ENCODE measurements at places on chromosomes 6 and 20.

GRCh38 chr20:19257865-19258264, 45.4 kb downstream of the SLC24A3 start:
- DNase-seq, result no peak

DNA sequence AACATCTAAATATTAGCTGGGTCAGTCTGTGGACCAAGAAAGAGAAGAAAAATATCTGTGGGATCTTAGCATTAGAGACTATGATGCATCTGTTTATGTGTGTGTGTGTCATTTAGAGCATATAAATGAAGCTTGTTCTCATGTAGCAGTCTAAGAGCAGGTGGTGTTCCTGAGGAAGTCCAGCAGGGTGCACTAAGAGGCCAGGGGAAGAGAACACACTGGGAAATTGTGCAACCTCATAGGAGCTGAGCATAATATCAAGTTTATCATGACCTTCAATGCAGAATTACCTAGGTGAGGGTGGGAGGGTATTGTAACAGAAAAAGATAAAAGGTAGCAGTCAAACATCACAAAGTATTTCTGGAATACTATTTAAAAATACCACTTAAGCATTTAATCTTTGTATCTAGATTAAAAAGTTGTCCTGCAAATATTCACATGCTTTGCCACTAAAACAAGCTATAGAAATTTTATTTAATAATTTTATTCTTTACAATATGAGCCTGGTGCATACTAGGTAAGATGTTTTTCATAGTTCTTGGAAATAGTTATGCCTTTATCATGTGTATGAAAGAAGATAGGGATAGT, 80.5 kb downstream of the SMPDL3A start:
- no peak for DNase-seq

DNA sequence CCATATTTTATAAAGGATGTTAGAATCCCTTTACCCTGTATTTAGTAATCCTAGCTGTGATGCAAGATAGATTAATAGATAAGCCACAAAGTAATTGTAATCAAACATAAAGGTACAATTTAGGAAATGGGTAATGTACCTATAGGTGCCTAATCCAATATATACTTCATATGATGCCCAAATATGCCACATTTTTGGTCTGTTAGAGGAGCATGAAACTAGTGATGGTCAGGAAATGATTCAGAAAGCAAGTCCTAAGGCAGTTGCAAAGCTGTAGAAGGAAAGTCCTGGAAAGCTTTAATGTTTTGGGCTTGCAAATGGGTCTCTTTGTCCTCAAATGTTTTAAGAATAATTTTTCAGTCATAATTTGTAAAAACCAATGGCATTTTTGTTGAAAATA, 76.6 kb upstream of the PTPRK start:
- DNase-seq, result no peak

DNA sequence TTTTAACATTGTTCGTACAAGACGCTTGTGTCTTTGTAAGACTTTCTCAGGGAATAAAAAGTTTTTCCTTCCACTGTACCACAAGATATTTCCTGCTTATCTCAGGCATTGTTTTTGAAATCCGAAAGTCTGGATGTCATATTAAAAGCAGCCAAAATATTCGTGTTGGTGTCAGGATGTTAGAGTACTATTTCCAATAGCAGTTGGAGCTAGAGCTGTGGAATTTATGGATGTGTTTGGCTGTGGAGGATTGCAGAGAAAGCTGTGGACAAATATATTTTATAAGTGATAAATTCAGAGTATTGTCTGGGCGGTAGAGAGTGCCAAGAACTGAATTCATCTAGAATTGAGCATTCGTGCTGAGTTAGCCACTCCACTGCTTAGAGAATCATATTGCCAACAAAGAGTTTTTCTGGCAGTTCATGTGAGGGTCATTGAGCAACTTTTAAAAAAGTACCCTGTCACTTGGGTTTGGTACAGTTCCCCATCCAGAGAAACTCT, 57.7 kb downstream of the ZDHHC14 start:
- DNase-seq, result no peak

- no peak for DNase-seq
These were observed 67.1 kb upstream of the DUSP22 start for GRCh38 chr6:225121-225721.

- no peak for DNase-seq
These were observed 190.1 kb downstream of the KCNQ5 start for GRCh38 chr6:72811971-72812421.

GRCh38 chr6:120556491-120556890, 777.8 kb downstream of the TBC1D32 start:
- DNase-seq, result no peak

DNA sequence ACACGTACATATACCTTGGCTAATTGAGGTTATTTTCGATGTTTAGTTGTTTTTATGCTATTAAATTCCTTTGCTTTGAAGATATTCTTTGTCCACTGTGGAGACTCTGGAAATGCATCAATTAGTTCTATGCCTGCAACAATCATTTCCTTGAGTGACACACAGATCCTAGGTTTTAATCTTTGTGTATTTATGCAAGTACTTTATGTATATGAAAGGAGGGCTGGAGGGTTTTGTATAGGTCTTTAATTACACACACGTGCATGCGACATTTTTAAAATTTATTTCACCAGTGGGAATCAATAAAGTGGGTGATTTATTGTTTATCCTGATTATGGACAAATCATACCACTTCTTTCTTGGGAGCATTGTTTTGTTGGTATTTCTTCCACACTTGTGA, 57.3 kb downstream of the ZFAND3 start:
- no peak for DNase-seq

DNA sequence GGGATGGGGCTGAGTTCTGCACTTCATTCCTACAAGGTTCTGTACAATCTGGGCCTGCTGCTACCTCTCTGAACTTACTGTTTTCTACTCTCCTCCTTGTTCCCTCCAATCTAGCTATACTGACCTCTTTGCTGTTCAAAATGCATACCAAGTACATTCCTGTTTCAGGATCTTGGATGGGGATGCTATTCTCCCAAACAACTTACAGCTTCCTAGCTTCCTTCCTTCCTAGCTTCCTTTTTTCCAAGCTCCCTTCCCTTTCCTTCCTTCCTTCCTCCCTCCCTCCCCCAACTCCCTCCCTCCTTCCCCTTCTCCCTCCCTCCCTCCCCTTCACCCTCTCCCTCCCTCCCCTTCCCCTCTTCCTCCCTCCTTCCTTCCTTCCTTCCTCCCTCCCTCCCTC, 117.9 kb downstream of the AHI1 start:
- no peak for DNase-seq

DNA sequence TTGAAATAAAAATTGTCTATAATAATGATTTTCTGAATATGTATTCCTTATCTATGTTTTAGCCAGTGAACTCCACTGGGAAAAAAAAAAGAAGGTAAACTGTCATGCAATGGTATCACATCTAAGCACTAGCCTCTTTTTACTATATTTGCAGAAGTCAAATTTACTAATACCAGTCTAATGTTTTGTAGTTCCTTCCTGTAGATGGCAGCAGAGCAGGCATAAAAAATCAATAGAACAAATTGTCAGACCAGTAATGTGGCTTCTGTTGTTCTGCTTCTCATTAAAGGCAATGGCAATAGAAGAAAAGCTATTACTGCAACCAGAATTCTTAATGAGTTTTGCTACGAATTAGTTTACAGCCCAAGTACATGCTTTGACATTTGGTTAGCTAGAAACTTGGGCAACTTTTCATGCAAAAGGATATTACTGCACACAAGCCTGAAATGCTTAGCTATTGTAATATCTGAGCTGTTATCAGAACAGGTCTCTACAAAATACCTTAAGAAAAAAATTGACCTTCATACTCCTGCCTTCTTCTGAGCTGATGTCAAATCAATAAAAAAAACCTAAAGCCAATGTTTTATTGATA, 476.9 kb downstream of the KHDRBS2 start:
- no peak for DNase-seq

GRCh38 chr6:36423101-36423824, 19.4 kb downstream of the PXT1 start:
- peak; percentile 99 for DNase-seq

DNA sequence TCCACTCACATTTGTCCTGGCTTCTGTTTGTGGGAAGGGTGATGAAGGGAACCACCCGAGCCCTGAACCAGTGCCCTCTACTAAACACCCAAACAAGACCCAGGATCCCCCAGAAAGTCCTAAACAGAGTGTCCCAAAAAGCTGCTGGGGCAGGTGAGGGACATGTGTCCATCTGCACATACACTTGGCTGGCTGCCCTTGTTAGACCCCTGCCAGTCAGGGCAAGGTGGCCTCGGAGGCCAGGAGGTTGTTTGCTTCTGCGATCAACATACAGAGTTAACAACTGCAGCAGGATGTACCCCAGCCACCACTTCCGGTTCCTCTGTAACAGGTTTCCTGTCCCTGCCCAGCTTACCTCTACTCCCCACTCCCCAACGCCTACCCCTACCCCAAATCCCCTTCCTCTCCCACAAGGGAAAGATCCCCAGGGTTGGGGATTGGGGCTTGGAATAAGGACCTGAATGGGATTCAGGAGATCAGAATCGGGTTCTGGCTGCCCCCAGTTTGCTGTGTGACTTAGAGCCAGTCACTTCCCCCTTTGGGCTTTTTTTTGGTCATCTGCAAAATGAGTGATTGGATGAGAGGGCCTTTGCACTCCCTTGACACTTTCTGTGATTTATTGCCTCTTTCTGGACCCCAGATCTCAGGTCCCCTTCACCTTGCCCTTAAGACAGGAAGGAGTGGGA, 13.9 kb downstream of the DEF6 start:
- DNase-seq, result no peak

All from CD8-positive, alpha-beta memory T cell (primary cell).